ENCODE measurements at places on chromosomes 7 and 10.

DNA sequence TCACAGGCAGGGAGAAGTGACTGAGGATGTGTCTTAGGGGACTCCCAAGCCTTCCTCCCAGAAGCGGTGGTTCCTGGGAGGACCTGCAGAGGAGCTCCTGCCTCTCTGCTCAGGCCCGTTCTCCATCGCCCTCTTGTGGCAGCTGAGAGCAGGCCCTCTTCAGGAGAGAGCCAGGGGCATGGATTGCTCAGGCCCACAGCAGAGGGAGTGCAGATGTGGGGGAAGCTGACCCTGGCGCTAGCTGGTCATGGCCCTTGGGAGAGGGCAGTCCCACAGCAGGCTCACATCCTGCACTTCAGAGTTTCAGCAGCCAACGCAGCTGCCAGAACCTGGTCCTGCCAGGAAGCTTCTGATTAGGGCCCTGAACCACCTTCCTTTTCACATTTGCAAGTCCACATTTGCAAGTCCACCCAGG, 94.8 kb upstream of the TARP start:
- H3K4me3 ChIP-seq = no peak overlapping the region
- no peak for DNase-seq
- no peaks in the 10 kb centered on the region for H3K27me3 ChIP-seq

- H3K27ac ChIP-seq = no peak overlapping the region
- H3K36me3 ChIP-seq = peaks cover 3% of the 10 kb centered on the region
- DNase-seq = no peak
Measured at GRCh38 chr7:131557652-131558385, 1.4 kb upstream of the PODXL start.

GRCh38 chr10:63415640-63416244, 50.0 kb downstream of the JMJD1C start:
- no peaks in the 10 kb centered on the region for H3K36me3 ChIP-seq
- DNase-seq = no peak
- H3K27ac ChIP-seq = peak overlapping the region; percentile 52
- H3K4me1 ChIP-seq = peaks cover 44% of the 10 kb centered on the region
- no peak overlapping the region for H3K4me3 ChIP-seq

DNA sequence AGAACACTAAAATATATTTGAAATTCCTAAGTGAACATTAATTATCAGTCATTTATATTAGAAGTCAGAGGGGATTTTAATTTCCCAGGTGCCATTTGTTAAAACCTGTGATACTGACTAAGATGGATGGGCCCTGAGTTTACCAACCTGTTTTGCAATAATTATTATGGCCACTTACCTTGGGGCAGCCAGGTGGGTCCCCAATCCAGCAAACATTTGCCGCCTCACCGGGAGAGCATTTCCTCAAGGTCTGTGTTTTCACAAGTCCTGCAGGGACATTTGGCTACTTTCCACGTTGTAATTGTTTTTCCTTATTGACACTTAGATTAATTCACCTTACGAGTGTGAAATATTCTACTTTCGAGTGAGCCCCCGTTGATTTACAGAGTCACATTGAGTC, 251.2 kb upstream of the PPP2R2D start:
- no peak for DNase-seq
- H3K27ac ChIP-seq = no peak overlapping the region
- H3K4me3 ChIP-seq = no peak overlapping the region
- no peaks in the 10 kb centered on the region for H3K36me3 ChIP-seq
- H3K4me1 ChIP-seq = no peaks in the 10 kb centered on the region

GRCh38 chr7:108226816-108227299, 96.7 kb upstream of the LAMB4 start:
- H3K27ac ChIP-seq = no peak overlapping the region
- no peak overlapping the region for H3K4me3 ChIP-seq
- DNase-seq = no peak
- no peaks in the 10 kb centered on the region for H3K36me3 ChIP-seq
- H3K27me3 ChIP-seq = no peaks in the 10 kb centered on the region

DNA sequence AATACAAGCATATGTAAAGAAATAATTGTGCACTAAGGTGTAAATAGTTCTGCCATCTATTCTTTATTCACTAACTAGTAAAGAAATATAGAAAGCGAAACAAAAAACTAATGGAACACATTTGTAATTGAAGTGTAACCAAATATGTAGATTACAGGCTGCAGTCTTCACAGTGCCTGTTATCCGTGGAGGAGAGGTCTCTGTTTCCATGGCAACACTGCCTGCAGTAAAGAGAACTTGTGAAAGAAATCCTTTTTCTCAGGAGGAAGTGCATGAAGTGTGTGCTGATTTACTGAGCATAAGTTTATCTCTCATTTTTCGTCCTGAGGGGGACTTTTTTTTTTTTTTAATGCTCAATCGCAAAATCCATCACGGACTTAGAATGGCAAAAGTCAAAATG, 102.5 kb downstream of the APBB1IP start:
- H3K36me3 ChIP-seq = no peaks in the 10 kb centered on the region
- H3K4me1 ChIP-seq = no peaks in the 10 kb centered on the region
- DNase-seq = no peak
- no peak overlapping the region for H3K27ac ChIP-seq

Measured in chondrocyte (in vitro differentiated cells).